GM13976 (cell line): ENCODE measurements at places on chromosomes 5 and 9.

GRCh38 chr5:121271546-121271945, 580.1 kb upstream of the FTMT start:
- no peak for DNase-seq

- no peak for DNase-seq
These were observed 67.0 kb downstream of the SGCD start for GRCh38 chr5:156393980-156394379.

GRCh38 chr5:37568018-37568753, 189.1 kb downstream of the WDR70 start:
- DNase-seq: no peak

- DNase-seq: no peak
These were observed 67.4 kb downstream of the ZNF608 start for GRCh38 chr5:124678922-124679519.

GRCh38 chr9:135060461-135061116, 26.9 kb upstream of the OLFM1 start:
- DNase-seq: no peak

- DNase-seq: no peak
These were observed 144.4 kb downstream of the SLC12A2 start for GRCh38 chr5:128228008-128228407.

DNA sequence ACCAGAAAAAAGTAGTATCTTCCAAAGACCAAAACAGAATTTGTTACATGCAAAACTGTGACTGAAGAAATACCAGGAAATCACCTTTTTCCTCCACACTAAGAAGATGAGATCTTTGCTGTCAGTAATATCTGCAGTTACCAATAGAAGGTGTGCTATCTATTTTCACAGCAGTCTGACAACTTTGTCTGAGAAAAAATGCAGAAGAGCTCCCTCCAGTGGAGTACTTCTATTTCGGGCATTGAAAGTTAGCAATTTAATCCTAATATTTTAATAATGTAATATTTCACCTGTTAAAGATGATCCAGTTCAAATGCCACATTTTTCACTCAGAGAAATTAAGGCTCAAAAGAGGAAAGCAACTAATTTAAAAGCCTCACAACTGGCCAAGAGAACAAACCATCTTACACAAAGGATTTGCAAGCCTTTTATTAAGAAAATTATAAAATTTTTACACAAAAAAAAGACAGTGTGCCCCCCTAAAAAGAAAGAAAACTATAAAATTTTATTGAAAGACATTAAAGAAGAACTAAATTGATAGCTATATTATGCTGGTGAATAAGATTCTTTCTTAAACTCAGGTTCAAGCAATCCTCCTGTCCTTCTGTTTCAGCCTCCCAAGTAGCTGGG, 50.6 kb downstream of the DEPDC1B start:
- DNase-seq: peak; percentile 48

DNA sequence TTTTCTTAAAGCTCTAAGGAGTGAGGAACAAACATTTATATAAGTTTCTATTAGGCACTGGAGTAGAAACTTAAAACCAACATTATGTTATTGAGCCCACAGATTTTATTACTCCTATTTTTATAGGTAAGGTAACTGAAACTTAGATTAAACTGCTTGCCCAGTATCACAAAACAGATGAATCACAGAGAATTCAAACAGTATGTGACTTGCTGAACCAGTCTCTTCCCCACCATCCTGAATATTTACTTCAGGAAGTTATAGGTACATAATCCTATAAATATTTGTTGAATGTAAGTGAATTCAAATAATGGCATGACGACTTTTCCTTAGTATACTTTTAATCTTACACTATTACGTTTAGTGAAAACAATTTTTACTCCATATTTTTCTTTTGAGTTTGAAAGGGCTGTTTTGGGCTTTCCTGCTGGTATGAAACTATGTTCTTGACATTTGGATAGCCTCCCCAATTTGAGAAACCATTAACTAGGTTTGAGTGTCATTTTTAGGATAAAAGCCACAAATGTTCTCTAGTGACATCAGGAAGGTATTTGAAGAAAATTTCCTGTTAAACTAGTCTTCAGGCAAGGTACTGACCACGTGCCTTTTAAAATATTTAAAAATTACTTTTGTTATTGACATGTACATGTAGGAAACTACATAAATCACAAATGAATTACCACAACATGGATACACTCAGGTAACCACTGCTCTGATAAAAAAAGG, 39.3 kb downstream of the PRRC1 start:
- DNase-seq: no peak

GRCh38 chr5:29042152-29042551, 2003.8 kb upstream of the CDH9 start:
- no peak for DNase-seq

DNA sequence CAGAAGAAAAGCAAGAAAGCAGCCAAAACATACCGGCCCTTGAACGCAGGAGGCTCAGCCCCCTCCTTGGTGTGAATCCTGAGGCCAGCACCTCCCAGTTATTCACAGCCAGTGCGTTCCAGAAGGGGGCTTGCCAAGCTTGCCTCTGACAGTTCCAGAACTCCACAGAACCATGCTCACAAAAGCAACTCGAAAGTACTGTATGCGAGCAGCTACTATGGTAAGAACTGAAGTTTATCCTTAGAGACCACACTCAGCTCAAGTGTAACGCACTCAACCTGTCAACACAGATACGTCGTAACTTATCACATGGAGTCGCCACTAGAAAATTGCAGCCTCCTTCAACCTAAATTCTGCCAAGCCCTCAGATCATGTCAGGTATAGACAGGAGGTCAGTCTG, 1.4 kb downstream of the UBAC1 start:
- no peak for DNase-seq

DNA sequence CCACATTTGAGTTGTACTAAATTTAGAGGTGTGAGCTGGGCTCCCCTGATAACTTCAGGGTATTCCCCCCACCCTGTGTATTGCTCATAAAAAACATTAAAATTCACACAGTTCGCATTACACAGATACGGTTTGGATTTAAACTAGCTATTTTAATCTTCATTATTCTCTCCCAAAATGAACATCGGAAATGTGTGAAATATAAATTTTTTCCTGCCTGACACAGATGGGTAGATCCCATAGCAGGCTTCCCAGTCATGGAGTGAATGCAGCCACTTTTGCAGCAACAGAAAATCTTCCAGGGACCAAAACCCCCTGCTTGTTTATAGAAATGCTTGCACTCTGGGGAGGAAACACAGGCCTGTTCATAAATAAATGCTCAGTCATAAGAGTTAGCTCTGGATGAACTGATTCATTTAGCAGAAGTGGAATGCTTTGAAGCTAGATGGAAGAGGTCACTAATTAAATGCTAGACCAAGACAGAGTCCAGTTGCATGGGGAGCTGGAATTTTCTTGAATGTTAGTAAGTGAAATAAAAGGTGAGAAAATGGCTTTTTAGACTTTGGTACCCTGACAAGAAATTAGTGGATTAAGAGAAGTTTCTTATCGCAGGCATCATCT, 115.6 kb downstream of the PDE8B start:
- no peak for DNase-seq

DNA sequence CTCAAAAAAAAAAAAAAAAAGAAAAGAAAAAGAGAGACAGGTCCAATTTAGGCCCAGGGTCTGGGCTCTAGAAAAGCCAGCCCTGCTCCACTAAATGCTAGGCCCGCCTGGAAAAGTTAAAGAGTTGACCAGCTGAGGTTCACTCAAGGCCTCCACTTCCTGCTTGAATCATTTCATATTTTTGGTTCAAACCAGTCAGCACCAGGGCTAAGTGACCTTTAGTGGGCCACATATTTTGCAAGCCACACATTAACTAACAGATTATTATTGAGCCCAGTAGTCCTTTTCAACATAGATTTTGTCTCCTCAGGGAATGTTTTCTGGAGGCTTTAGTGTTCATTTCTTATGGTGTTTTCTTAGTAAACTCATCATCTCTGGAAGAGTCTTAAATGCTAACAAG, 156.6 kb downstream of the TLR4 start:
- no peak for DNase-seq

DNA sequence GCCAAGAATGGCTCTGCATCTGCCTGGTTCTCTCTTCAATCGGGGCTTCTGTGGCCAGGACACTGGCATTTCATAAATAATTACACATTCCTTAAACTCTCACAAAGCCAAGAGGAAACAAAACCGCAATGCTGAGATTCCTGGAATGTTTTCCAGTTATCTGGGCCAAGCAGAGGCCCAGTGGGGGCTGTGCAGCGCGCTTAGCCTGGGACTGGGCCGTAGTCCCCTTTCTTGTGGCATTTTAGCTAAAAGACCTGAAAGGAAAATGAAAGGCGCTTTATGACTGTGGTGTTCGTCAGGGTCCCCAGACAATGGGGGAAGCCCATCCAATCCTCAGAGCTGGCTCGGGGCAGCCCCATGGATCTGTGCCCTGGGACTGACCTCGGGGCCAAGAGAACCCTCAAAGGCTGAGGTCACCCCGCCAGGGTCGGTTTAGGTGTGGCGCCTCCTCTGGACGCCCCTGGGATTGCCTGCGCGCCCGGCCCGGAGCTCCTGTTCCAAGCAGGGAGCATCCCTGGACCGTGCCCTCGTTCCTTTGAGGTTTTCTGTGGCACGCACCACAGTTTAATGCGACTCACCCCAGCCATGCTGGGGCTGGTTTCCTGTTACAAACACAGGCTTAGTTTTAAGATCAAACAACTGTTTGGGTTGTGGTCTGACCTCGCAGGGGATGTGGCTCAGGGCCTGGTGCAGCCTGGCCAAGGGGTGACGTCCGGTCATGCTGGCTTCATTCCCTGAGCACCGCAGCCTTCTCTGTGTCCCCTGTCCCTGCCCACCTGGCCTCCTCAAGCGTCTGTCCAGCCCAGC, 51.5 kb upstream of the NKD2 start:
- DNase-seq: peak; percentile 74

DNA sequence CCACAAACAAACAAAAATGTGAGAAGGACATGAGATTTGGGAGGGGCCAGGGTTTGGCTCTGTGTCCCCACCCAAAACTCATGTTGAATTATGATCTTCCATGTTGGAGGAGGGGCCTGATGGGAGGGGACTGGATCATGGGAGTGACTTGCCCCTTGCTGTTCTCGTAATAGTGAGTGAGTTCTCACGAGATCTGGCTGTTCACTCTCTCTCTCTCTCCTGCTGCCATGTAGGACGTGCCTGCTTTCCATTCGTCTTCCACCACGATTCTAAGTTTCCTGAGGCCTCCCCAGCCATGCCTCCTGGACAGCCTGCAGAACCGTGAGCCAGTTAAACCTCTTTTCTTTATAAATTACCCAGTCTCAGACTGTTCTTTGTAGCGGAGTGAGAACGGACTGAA, 118.7 kb downstream of the RXRA start:
- no peak for DNase-seq

GRCh38 chr5:160271396-160271795, 41.0 kb downstream of the CCNJL start:
- DNase-seq: no peak

DNA sequence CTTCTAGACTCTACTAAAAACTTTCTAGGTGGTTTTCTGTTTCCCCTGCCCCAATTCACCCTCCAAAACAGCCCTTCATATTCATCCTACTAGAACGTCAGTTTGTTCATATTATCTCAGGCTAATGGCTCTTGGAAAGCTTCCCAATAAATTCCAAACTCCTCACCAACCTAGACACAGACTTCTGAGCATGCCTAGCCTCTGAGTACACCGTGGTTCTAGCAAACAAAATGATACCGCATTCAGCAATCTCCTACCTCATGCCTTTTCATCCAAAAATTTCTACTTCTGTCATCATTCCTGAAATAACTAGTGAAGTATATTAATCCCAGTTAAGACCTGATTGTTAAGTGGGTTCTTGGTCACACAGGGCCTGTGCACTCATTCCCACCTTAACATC, 46.5 kb upstream of the NR5A1 start:
- DNase-seq: no peak

GRCh38 chr5:134563962-134564361, 38.5 kb downstream of the JADE2 start:
- no peak for DNase-seq

GRCh38 chr9:32703635-32704034, 68.2 kb upstream of the TAF1L start:
- DNase-seq: no peak

- no peak for DNase-seq
These were observed 547.1 kb downstream of the CCDC171 start for GRCh38 chr9:16099732-16100536.

DNA sequence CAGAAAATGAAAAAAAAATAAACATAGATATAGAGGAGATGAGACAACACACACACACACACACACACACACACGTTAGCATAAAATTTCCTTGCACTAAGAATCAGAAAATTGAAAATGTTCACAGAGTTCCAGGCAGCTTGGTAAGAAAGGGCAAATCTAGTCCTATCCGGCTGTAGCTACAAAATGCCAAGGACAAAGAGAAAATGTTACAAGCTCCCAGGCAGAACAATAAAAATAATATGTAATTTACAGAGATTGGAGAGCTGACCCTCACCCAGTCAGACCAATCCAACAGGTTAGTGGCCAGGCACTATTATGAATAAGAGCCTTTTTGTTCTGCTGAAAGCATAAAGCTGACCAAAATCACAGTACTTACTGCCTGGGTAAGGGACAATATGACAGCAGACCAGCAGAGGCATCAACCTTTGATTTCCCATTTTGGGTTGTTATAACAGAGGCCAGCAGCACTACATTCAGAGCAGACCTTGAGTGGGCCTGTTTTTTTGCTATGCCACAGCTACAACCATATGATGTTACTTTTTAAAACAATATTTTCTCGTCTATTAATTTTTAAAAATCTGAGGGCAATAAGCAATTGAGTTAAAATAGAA, 892.6 kb downstream of the TAF11L14 start:
- DNase-seq: no peak

DNA sequence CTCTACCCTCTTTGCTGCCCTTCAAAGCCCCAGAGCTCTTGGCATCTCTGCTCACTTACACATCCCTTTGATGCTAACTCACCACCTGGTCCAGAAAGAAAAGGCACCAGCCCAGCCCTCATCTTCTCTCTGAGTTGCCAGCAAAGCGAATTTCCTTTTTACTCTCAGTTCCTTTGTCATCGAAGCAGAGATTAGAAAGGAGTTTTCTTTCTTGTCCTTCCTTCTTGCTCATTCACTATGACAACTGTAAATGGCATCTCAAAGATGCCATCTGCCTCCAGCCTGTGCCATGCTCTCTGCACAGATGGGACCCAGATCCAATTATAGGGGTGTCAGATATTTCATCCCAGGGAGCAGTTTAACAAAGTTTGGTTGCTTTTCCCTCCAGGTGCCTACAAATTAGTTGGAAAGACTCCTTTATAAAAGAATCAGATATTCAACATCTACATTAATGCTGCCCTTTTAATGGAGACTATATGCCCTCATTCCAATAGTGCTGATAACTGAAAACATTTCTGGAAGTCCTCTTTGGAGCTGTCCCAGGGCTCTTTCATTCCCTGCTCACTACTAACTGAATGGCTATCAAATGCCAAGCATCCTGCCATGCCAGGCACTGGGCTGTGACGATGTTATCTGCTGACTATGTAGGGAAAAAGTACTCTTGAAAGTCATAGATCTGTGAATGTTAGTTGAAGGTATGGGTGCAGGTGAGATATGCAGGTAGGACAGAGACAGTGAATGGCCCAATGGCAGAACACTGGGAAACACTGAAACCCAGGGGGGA, 58.9 kb downstream of the SUSD1 start:
- DNase-seq: no peak

DNA sequence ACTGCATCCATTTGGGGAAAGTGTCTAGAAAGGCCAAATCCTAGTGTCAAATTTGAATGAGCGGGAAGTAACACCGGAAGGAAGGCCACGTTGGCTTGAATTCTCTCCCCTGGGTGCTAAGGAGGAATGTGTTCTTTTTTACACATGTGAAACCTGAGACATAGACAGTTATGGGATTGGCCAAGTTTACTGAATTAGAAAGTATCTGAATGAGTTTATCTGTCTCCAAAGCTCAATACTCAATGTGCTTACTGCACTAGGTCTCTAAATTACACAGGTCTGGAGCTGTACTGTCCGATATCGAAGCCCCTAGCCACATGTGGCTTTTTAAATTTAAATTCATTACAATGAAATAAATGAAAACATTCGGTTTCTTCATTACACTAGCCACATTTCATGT, 6.0 kb downstream of the DMRT1 start:
- DNase-seq: peak; percentile 47
